NCI-H2029 treated with DMSO at 0.1 percent for 48 hours (cell line): ENCODE measurements at places on chromosomes 12 and 14.

GRCh38 chr12:2841056-2841650, 6.3 kb upstream of the NRIP2 start:
- no peak for DNase-seq

DNA sequence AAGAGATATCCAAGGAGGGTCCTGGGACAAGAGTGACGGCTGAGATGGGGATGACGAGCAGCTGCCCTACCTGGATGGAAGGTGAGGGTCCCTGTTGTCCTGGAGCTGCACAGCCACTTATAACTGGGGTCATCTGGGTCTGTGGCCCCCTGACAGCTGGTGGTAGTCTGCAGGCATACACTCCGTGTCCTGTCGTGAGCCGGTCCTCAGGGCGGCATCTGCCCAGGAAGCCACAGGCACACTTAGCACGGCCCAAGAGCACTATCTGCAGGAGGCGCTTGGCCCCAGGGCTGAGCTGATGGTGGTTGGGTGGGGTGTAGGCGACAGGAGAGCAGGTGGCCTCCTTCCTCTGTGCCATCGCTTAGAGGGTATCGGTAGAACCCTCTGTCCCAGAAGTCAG, 248.1 kb downstream of the CACNA1C start:
- no peak for DNase-seq

DNA sequence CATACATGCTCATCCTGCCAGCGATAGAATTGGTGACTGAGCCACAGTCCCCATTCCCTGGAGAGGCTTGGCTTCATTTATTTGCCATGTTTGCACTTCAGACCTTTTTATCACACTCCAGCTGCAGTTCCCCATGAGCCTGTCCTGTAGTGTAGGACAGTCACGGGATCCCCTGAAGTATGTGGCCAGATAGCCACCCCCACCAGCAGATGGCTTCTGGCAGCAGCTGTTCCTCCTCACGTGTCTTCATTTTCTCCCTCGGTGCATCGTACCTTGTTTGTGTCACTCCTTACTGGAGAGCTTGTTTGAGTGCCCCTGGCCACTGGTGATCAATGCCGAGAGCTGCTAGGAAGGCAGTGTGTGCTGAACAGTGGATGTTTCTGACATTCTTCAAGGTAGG, 40.2 kb downstream of the UBE3B start:
- DNase-seq: peak; percentile 97

GRCh38 chr12:121520586-121521086, 60.2 kb downstream of the KDM2B start:
- DNase-seq: no peak

GRCh38 chr14:70622111-70622712, 19.5 kb upstream of the TTC9 start:
- peak; percentile 11 for DNase-seq

DNA sequence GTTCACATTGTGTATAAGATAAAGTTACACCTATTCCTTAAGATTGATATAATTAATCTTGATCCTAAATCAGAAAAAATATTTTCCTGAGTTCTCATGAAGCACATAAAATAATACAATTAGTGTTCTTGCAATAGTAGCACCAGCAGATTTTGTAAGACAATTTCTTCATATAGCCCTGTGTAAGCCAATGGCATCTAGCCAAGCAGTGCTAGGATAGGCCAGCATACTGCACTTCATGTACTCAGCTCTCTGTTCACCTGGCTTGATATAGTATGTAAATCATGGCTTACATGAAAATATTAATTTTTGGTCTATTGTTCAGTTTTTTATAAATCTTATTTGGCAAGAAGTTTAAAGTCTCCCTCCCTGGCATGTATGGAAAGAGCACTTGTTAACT, 1.9 kb downstream of the KLRF2 start:
- no peak for DNase-seq

GRCh38 chr12:66678338-66679275, at the start of gene GRIP1:
GRIP1 (minus strand) TSS chr12:66679076; CDS start chr12:66678904, 172 bp downstream.
- DNase-seq: peak; percentile 30

DNA sequence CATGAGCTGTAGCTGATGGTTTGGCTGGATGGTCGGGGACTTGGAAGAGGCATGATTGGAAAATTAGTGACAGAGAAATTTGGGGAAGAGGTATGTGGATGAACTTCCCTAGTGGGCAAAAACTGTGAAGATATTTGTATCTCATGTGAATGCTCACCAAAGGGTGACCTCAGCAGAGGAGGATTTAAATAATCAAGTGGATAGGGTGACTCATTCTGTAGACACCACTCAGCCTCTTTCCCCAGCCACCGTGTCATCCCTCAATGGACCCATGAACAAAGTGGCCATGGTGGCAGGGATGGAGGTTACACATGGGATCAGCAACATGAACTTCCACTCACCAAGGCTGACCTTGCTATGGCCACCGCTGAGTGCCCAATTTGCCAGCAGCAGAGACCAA, 60.8 kb upstream of the KRAS start:
- DNase-seq: no peak

DNA sequence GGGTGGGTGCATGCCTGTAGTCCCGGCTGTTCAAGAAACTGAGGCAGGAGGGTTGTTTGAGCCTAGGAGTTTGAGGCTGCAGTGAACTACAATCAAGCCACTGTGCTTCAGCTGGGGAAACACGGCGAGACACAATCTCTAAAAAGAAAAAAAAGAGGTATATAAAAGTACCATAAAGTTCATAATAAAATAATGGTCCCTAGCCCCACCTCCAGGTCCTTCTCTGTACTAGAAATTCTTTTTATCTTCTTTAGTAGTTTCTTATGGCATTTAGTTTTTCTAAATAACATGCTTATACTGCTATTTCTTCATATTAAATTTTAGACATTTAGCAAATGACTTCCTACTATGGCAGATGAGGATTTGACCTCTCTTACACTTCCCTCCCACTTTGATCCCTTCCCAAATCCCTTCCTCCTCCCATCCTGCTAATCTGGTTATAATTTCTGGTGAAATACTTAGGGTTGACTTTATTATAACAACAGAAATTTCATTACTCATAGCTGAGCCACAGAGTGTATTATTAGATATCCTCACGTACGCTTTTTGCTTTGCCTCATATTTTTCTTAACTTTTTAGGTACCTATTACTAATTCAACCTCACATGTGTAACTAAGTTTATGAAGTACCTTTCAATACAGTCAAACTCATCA, 94.7 kb downstream of the SLC41A2 start:
- no peak for DNase-seq

DNA sequence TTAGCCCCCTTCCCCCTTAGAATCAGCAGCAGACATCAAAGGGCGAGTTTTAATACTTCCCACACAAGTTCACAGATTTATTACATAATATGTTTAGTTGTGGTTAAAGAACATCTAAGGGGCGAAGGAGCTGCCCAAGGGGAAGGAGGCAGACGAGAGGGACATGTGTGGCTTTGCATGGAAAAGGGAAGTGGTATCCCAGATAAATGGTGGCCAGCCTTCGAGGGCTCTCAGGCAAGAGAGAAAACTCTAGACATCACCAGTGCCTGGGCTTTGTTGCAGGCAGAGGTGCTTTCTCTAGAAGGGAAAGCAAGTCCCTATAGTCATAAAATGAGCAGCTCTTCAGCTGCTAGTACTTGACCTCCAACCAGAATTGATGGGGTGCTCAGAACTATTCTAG, 121.2 kb downstream of the CACNA1C start:
- DNase-seq: no peak

DNA sequence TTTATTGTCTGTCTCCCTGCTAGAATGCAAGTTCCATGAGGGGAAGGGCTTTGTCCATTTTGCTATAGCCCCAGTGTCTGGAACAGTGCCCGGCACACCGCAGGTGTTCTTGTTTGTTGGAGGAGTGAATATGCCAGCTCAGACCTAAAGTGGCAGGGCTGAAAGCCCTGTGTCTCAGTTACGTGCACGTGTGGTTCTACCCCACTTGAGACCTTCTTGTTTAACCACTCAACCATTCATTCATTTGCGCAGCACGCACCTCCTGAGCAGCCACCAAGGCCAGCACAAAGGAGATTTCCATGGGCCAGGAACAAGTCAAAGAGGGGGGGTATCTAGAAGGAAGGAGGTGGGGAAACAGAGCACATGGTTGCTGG, 338.0 kb upstream of the FKBP4 start:
- DNase-seq: peak; percentile 100

DNA sequence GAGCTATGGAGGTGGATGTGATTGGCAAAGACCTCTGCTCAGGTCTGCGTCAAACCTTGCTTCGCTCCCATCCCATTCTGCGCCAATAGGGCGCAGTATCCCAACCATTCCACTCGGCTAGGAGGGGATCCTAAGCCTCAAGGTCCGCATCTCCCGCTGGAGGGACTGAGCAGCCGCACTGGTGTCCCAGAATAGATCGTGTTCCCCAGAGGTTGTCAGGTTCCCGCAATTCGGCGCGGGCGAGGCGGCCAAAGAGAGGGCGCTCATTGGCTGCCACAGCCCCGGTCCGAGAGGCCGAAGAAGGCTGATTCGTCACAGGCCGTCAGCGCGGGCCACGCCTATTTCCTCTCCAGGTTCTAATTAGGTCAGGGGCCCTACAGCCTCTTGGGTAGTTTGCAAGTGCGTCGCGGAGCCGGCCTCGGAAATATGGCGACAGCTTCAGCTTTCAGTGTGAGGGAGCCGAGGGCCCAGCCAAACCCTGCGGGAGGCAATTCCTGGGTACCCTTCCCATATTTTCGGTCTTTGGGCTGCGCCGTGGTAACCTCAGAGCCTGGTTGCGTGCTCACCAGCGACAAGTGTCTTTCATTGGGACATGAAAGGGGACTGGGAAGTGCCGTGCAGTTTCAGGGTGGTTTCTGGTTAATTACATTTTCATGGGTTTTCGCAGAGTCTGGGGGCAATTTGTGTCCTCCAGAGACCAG, 5.0 kb downstream of the OR10AD1 start:
- peak; percentile 29 for DNase-seq

- DNase-seq: no peak
Observed at GRCh38 chr14:89304972-89305703, 111.9 kb downstream of the FOXN3 start.

DNA sequence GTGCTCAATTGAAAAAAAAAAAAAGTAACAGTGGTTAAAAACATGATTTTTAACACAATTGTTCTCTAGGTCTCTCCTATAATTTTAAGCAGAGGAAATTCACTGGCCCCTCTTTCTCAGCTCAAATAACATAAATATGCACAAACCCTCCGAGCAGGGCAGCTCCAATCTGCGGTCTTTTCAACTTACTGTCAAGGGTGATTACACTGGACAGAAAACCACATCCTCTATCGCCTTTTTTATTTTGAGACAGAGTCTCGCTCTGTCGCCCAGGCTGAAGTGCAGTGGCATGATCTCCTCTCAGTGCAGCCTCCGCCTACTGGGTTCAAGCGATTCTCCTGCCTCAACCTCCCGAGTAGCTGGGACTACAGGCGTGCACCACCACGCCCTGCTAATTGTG, 16.5 kb upstream of the GABARAPL1 start:
- DNase-seq: no peak

DNA sequence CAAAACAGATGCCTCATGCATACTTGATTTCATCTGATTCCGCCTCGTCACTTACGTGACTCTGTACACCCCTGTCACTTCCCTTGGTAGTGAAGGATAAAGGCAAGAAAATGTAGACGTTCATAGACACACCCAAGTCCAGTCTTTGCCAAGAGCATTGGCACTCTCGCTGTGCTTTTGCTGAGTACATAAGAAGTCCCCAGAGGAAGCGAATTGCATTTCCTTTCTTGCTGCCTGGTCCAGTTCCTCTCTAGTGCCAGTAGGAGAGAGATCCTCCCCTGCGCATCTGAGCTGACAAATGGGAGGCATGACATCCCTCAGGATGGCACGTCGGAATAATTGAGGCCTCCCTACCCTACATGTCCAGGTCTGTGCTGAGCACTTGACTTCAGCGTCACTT, 21.3 kb upstream of the RIN3 start:
- DNase-seq: no peak

DNA sequence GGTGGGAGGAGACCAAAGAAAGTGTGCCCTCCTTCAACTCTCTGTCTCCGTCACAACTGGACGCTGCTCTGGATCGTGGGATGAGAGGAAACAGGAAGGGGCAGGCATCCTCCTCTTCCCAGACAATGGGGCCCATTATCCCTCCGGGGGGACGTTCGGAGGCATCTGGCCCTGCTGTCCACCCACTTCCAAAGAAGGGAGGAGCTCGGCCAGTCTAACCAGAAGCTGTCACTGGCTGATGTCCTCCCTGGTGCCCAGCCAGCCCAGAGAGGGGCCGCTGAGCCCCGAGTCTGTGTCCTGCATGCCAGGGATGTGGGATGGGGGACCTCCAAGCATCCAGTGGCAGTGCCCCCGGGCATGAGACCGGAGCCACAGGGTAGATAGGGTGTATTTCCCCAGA, 39.8 kb upstream of the MEG3 start:
- no peak for DNase-seq

GRCh38 chr12:5395443-5396271, 36.3 kb upstream of the NTF3 start:
- DNase-seq: peak; percentile 88

- no peak for DNase-seq
Observed at GRCh38 chr14:104364830-104365229, 214.7 kb upstream of the C14orf180 start.

- no peak for DNase-seq
Observed at GRCh38 chr12:103887738-103888137, 42.5 kb upstream of the HSP90B1 start.

DNA sequence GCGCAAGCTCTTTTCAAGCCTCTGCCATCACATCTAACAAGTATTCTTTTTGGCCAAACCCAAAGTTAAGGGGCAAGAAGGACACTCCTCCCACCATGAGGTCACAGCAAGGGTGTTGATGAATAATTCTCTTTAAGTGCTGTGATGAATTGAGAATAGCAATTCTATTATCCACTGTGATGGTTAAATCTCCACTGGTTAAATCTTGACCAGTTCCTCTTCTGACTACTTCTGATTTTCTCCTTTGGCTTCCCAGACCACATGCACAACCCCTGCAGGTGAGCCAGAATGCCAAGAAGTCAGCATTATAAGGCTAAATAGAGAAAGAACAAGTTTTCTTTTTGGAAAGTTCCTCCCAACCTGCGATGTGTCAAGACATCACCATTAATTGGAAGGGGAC, 90.6 kb upstream of the BCL2L14 start:
- DNase-seq: no peak

DNA sequence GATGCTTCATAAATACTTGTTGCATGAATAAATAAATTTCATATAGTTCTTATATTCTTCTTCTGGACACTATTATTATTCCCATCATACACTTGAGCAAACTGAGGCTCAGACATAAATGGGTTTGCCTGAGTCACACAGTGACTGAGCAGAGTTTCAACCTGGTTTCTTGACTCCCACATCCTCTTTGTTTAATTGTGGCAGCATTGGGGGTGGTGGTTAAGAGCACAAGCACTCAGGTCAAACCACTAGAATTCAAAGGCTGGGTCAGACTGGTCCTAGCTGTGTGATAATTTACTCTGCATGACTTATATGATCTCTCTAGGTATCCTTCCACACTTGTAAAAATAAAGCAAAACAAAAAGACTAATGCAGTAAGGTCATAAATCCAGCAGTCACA, 274.9 kb upstream of the SRRM4 start:
- no peak for DNase-seq

GRCh38 chr14:104594310-104595046, 10.1 kb downstream of the TMEM179 start:
- no peak for DNase-seq

DNA sequence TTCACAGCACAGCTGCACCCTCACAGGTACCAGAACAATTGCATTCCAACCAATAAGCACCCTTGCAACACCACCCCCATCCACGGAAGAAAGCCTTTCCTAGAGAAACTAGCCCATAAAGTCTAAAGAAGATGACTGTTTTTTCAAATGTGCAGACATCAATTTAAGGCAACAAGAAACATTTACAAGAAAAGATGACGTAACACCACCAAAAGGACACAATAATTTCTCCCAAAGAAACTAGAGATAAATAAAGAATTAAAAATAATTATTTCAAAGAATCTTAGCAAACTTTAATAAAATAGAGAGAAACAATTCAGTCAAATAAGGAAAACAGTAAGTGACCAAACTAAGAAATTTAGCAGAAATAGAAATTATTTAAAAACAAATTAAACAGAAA, 352.3 kb upstream of the ATXN7L3B start:
- no peak for DNase-seq
